Activated CD8-positive, alpha-beta memory T cell treated with anti-CD3 and anti-CD28 coated beads for 36 hours (primary cell): ENCODE measurements at places on chromosomes 11 and 22. TPM values are rescaled to one million over a fixed set of nuclear protein-coding genes. Genes with fewer than 3 reads are reported as not detected.

GSTT2 gene
- total RNA-seq: not detected

CHORDC1 gene
- total RNA-seq: 108 TPM

WBP2NL gene
- 0.42 TPM for total RNA-seq

C22orf31 gene
- total RNA-seq: not detected

CASP4 gene
- total RNA-seq: 46.1 TPM

C11orf16 gene
- not detected for total RNA-seq

TMEM151A gene
- total RNA-seq: not detected

NFAM1 gene
- total RNA-seq: 0.13 TPM

MS4A7 gene
- not detected for total RNA-seq

NCAM1 gene
- not detected for total RNA-seq

COA4 gene
- 112 TPM for total RNA-seq

OR51V1 gene
- total RNA-seq: not detected

C22orf15 gene
- 0.84 TPM for total RNA-seq

MN1 gene
- 0.10 TPM for total RNA-seq

SYT13 gene
- total RNA-seq: not detected

OR5B21 gene
- 0.40 TPM for total RNA-seq

KBTBD3 gene
- 7.2 TPM for total RNA-seq

NXPE4 gene
- total RNA-seq: not detected

OR51E2 gene
- not detected for total RNA-seq
